Stimulated activated naive CD8-positive, alpha-beta T cell treated with anti-CD3 and anti-CD28 coated beads, Interleukin-15, Interleukin-2, amounts not matched to agents 100 U/mL and 50 U/mL, for 24 hours (primary cell): ENCODE measurements at places on chromosomes 3 and 15.
A peak's percentile ranks its signal among the peaks of the same experiment; 100 is the strongest.

DNA sequence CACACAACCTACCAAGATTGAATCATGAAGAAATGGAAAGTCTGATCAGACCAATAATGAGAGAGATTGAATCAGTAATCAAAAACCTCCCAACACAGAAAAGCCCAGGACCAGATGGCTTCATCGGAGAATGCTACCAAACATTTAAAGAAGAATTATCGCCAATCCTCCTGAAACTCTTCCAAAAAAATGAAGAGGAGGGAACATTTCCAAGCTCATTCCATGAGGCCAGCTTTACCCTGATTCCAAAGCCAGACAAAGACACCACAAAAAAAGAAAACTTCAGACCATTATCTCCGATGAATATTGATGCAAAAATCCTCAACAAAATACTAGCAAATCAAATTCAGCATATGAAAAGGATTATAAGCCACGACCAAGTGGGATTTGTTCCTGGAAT is 94.1 kb downstream of the SENP2 start:
- no peak for DNase-seq

GRCh38 chr3:149968216-149968615 is 2.5 kb downstream of the PFN2 start:
- no peak for DNase-seq

- no peak for DNase-seq
These were observed 217.5 kb downstream of the WNT5A start for GRCh38 chr3:55269636-55270035.

GRCh38 chr15:90002428-90002844 is 1.3 kb downstream of the ZNF710 start:
- DNase-seq: peak; percentile 73

DNA sequence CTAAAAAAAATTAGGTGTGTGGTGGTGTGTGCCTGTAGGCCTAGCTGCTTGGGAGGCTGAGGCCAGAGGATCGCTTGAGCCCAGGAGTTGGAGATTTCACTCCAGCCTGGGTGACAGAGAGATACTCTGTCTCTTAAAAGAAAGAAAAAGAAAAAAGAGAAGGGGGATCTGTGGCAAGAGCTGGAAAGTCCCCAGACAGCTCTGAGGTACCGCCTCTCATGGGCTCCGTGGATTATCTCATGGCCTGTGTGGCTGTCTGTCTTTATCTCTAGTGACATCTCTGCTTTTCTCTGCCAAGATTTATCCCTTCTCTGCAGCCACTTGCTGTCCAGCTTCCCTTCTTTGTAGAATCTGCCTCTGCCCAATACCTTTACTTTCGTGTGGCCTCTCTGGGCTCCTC is 5.7 kb downstream of the EXOSC7 start:
- DNase-seq: no peak

DNA sequence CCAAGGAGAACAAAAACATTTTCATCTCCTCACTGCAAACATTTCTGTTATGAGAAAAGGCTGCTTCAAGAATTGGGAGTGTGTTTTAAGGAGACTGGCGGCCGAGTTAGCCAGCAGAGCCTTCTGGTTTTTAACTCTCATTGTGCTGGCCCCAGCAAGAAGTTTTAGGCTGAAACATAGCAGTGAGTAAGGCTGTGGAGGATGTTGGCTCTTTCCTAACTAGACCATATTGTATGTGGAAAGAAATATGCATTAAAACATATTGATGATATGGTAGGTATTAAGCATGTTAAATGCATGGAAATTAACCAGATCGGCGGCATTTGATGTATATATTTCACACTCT is 90.7 kb downstream of the TIGIT start:
- DNase-seq: no peak

GRCh38 chr3:45064512-45065372 is 38.6 kb downstream of the CLEC3B start:
- peak; percentile 67 for DNase-seq

GRCh38 chr15:40470423-40471104 is at the start of gene CHST14:
Gene CHST14 (plus strand): TSS chr15:40470984. CDS start chr15:40471214, 230 bp downstream.
- peak; percentile 58 for DNase-seq

- no peak for DNase-seq
These were observed 2.3 kb downstream of the MINDY4B start for GRCh38 chr3:150902988-150903387.

GRCh38 chr3:182133752-182134151 is 422.0 kb downstream of the SOX2 start:
- no peak for DNase-seq

DNA sequence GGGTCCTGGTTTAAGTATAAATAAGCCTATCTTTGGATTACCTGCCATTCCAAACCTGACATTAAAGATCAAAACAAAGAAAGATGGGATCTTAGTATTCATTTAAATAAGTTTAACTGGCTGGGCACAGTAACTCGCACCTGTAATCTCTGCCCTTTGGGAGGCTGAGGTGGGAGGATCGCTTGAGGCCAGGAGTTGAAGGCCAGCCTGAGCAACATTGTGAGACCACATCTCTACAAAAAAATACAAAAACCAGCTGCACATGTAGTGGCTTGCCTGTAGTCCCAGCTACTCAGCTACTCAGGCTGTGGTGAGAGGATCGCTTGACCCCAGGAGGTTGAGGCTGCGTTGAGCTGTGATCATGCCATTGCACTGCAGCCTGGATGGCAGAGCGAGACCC is 176.9 kb downstream of the FNDC3B start:
- no peak for DNase-seq

- peak; percentile 37 for DNase-seq
These were observed 50.9 kb upstream of the BHLHE40 start for GRCh38 chr3:4928277-4928789.

DNA sequence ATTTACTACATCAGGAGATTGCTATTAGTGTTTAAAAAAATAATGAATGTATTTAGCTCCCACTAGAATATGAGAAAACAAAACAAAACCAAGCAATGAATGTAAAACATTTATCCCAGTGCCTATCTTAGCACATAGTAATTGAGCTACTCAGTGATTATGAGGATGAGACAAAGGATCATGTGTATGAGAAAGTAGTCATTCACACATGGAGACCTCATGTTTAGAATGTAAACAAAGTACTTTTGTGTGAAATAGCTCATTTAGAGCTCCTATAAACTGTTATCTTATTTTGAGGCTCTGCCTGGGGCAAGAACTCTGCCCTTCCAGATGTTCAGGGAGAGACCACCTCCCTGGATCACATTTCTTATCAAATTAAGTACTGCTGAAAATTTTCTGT is 236.8 kb downstream of the LRRN1 start:
- DNase-seq: no peak

GRCh38 chr3:84820126-84820525 is 138.7 kb upstream of the CADM2 start:
- DNase-seq: no peak

DNA sequence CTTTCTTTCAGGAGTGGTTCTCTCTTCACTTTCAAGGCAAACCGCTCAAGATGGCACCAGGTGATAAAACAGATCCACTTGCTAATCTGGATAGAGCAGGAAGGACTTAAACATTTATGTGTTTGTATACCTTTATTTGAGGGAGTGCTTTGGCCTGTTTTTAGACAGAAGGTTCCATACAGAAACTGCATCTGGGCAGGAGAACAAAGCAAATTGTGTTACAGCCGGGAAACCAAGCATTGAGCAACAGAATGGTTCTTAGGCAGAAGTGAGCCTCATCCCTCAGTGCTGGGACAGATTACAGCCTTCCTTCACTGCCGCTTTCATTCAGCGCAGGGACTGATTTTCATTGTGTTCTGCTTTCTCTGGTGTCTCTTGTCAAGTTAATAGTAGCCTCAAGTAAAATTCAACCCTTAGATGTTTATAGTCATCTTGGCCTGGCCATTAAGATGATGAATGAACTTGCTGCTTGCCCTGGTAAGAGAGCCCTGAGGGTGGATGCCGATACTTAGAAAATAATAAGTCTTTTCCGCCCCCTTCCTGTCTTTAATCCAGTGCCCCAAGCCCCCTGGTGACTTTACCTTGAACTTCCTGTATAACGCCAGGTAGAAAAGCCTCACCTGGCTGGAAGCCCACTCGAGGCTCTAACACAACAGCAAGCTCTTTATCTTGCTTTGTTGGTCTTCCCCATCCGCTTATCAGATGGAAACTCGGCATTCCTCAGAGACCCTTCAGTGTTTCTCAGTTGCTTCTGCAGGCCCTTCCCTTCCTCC is 168.0 kb upstream of the CTDSPL start:
- no peak for DNase-seq

GRCh38 chr15:65392368-65392767 is 14.6 kb upstream of the IGDCC3 start:
- DNase-seq: no peak

DNA sequence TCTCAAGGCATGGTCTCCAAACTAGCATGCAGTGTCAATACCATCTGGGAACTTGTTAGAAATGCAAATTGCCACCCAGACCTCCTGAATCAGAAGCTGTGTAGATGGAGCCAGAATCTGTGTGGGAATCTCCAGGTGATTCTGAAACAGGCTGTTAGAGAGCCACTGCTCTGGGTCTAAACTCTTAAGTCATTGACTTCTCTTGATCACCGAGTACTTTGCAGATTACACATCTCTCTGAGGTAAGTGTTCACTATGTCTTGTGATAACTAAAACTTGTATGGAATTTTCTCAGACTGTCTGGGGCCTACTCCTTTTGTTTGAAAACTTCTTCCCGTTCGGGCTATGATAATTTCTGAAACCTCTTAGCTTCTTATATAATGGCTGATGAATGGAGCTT is 315.6 kb downstream of the EDEM1 start:
- DNase-seq: no peak

DNA sequence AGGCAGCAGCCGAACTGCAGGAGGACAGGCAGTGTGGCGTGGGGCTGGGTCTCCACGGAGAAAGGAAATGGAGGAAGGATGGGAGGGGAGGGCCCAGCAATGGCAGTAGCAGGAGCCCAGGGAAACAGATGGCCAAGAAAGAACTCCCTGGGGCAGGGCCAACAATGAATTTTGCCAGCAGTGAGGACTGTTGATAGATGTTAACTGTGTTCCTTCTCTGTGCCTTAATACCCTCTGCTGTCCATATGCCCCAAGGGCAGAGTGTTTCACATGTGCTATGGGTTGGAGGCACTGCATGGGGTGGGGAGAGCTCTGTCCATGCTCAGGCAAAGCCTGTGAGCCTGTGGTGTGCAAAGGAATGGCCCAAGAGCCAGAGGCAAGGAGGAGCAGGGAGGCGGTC is 70.8 kb upstream of the POMGNT2 start:
- no peak for DNase-seq

GRCh38 chr15:80530737-80531365 is 126.7 kb downstream of the ARNT2 start:
- no peak for DNase-seq

DNA sequence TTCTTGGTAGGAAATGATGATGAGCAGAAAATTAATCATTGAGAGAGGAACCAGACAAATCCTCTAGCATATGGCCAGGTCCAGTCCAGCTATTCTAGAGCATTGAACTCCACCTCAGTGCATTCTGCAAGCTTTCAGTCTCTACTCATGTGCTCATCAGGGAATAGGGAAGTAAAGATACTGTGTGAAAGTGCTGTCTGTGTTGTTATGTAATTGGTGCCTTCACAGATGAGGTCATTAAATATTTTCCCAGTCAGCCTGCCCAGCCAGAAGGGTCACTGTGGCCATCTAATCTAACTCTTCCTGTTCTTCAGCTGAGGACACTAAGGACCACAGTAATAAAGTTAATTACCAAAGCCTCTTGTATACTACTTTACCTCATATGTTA is 28.2 kb downstream of the C3orf62 start:
- DNase-seq: no peak
